ENCODE measurements at places on chromosomes 12 and 14.

DNA sequence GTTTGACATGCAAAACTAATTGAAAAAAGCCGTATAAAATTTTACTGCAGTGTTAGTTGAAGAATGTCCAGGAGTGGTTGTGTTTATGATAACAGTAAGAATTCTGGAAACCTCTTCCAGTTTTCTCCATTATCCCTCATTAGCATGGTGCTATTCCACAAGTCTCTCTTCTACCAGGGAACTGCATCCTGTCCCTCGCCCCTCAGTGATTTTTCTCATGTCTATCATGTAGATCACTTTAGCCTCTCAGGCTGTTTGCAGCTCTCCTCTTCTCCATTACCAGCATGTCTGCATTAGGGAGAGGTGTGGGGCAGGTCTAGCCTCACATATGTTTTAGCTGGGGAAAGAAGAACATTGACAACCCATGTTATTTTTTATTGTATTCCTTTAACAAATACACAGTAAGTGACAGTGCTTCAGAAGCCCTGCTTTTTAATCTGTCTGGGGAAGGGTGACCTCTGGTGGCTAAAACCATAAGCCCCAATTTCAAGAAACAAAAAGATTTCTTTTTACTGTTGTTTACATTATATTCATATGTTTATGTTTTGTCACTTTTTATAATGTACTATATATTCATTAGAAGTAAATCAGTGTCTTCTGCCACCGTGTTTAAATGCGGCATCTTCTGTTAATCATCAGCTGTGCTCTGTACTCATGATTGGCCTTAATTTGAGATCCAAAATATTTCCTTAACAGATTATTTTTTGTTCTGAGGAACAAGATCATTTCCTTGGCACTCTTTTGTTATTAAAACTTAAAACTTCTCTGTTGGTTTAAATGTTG lies 70.7 kb downstream of the RASSF8 start:
- peak; percentile 63 for DNase-seq

DNA sequence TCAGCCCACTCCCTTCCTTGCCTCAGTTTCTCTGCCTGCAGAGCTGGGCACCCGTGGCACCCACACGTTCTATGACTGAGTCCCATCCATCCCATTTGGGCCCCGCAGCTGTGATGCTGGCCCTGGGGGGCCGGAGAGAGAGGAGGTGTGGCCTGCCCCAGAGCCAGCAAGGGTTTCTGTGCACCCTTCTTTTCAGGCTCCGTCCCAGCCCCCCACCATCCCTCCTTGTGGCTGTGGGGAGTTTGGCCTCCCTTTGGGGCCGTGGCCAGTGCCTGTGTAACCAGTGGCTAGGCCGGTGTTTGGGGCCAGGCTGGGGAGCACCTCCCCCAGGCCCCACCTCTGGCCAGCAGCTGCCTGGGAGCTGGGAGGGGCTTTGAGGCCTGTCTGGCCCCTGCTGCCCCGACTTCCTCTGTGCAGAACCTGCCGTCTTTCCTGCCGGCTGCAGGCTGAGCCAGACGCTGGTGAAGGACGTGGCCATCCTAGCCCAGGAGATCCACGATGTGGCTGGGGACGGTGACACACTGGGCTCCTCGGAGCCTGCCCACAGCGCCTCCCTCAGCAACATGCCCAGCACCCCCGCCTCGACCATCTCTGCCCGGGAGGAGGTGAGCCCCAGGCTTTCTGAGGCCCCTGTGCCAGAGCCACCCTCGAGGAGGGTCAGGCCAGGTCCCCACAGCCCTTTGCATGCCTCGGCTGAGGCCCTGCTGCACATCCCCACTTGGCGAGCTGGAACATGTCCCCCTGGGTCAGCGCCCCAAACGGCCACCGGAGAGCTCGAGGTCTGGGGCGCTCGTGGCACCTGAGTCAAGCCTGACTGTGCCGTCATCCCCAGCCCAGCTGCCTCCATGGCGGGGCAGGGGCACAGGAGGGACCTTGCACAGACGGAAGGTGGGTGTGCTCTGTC lies 27.7 kb downstream of the CEP170B start:
- no peak for DNase-seq

GRCh38 chr14:54487771-54488170 lies 1.0 kb downstream of the GMFB start:
- DNase-seq = peak; percentile 49

- no peak for DNase-seq
Measured at GRCh38 chr14:76589246-76589645, 172.0 kb upstream of the VASH1 start.

GRCh38 chr14:79091381-79091963 lies 921.3 kb downstream of the NRXN3 start:
- no peak for DNase-seq

- no peak for DNase-seq
Measured at GRCh38 chr12:124310178-124310577, 15.3 kb downstream of the RFLNA start.

GRCh38 chr14:96083667-96084320 lies 44.6 kb downstream of the C14orf132 start:
- no peak for DNase-seq

DNA sequence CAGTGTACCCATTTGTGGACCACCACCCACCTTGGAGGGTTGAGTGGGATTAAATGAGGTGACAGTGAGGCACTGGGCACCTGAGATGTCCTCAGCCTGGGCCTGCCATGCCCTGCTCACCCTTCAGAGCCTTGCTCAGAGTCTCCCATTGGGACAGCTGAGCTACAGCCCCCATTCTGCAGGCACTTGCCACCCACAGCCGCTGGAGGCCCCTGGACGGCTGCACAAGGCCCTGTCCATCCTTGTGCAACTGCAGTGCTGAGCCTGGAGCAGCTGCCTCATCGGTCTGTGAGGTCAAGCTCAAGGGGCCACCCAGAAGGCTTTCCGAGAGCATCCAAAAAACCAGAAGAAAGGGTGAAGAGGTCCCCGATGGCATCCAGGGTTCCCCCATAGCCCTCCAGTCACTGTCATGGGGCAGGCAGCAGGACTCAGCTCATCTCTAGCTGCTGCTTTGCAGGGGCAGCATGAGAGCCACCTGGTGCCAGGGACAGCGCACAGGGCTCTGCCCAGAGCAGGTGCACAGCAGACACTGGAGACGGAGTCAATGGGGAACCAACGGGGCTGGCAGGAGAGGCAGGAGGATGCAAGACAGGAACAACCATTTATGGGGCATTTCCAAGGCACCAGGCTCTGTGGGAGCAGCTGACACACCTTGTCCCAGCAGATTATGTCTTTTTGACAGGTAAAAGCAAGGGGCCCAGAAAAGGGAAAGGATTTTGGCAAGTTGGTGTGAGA lies 84.6 kb downstream of the ARL6IP4 start:
- no peak for DNase-seq

GRCh38 chr12:127944211-127944899 lies 322.6 kb upstream of the TMEM132C start:
- DNase-seq = no peak

- no peak for DNase-seq
Measured at GRCh38 chr14:65904988-65905387, 492.5 kb downstream of the FUT8 start.

DNA sequence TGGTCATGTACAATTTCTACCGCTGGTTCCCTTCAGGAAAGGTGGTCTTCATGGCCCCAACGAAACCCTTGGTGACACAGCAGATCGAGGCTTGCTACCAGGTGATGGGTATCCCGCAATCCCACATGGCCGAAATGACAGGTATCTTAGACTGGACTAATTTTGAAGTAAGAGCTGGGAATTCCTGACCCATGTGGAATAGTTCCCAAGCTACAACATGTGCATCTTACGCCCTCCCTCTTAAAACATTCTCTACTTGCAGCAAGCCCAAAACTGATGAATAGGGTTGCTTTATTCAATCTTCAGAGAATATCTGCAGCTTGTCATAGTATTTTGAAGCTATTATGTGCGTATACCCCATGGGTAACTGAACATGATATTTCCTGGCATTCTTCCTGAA lies 669 bp downstream of the FANCM start:
- no peak for DNase-seq
